ENCODE measurements at places on chromosomes 16 and 17.
A peak's percentile ranks its signal among the peaks of the same experiment; 100 is the strongest.

DNA sequence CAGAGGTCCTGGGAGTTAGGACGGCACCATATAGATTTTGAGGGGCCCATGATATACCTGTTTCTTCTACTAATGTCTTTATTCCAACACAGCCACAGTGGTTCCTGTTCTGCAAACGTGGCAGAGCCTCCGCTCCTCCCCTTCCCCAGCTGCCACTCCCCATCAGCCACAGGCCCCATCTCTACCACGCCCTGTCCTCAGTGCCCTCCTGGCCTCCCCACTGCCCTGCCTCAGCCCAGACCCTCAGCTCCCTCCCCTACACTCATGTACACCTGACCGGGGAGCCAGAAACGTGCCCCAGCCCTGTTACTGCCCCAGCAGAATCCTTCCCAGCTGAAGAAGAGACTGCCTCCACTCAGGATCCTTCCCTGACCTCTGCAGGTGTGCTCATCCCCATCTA is 11.9 kb upstream of the RBFOX3 start:
- DNase-seq, result no peak

DNA sequence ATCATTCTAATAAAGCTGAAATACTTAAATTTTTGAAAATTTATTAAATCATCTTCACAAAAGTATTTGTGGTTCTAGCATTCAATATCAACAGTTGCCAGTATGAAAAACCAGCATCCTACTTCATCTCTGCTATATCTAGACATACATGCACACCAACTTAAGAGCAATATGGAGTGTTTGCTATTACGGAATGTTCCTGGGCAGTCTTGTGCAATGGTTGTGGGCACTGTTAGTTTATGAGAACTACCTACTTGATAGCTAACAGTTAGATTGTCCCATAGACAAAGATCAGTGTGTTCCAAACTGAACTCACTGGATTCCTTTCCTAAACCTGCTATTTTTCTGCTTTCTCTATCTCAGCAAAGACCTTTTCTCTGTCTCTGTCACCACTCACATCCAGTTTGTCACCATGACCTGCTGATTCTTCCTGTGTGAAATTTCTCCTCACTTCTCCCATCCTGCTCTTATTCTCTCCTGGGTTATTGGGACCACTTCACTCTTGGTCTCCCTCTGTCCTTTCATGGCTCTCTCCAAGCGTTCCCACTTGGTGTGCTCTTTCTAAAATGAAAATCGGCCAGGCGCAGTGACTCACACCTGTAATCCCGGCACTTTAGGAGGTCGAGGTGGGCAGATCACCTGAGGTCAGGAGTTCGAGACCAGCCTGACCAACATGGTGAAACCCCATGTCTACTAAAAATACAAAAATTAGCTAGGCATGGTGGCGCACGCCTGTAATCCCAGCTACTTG is 27.7 kb downstream of the CNTROB start:
- no peak for DNase-seq

DNA sequence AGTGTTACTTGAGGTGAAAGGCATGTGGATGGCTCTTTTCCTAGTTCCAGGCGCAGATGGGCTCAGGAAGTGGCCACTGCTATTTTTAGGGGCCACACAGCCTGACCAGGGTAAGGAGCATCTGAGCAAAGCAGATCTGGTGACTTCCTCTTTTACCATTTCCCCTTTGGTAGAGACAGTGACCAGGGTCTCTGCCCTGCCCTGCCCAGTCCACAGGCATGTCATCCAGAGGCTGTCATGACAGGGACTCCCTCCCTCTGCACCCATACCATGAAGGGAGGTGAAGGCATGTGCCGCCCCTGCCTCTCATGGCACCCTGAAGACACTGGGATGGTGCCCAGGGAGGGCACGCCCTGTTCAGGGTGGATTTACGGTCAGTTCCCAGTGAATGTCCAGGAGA is 2.2 kb downstream of the PLA2G15 start:
- no peak for DNase-seq

DNA sequence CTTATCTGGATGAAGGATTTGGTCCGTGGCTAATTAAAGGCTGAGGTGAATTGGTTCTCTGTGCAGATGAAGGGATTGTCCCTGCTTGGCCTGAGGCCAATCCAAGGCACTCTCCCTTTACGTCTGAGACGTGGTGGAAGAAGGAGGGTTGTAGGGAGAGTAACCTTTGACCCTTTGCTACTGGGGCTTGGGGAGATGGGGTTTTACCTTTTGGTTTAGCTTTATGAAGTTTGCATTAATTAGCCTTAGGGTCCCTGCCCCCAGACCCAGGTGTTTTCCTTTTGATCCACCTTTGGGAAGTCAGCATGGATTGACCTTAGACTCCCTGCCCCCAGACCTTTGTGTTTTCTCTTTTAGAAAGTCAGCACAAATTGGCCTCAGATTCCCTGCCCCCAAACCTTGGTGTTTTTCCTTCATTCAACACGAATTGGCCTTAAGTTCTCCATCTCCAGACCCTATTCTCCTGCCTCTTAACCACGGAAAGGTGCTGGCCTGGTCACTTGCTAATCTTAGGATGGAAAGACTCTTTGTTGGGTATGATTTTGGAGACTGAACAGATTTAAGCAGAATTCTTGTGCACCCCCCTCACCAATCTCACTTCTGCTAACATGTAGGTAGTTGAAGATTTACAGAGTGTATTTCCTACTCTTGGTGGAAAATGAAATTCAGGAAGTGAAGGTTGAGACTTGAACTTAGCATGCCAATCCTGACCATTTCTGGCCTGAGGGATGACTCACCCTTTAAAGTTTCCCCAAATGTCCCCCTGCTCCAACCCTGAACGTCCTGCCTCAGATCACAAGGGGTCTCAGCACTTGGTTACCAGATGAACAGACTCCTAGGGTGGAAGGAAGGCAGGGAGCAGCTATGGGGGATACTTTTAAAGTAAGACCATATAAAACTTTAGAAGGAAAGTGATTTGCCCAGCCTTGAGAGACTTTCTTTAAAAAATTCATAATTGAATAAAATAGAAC is 23.1 kb upstream of the MMD start:
- DNase-seq, result no peak

DNA sequence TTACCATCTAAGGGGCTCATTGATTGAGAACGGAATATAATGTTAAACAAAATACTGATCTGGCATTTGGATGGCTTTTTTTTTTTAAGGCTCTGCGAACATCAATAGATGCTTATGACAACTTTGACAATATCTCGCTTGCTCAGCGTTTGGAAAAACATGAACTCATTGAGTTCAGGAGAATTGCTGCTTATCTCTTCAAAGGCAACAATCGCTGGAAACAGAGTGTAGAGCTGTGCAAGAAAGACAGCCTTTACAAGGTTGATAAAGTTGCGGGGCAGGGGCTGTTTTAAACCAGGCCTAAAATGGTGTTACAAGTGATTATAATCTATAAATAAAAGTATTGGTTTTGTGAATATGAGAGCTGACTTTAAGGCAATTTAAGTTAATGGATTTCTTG is 22.3 kb downstream of the PTRH2 start:
- DNase-seq, result no peak

DNA sequence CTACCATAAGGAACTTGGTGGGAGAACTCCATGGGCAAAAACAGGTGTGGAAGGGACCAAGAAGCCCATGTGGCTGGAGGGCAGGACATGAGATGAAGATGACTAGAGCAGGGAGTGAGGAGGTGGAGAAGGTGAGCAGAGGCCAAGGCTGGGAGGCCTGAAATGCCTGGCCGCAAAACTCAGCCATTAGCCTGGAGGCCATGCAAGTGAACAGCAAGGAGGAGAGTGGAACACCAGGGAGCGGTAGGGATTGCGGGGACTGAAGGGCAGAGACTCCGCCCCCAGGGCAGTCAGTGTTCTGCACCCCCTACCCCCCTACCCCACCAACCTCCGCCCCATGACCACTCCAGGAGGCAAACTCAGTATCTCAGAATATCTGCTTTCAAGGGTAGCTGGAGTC is 17.0 kb downstream of the BCL7C start:
- no peak for DNase-seq

GRCh38 chr17:151886-152859 is 14.8 kb downstream of the SCGB1C2 start:
- no peak for DNase-seq

DNA sequence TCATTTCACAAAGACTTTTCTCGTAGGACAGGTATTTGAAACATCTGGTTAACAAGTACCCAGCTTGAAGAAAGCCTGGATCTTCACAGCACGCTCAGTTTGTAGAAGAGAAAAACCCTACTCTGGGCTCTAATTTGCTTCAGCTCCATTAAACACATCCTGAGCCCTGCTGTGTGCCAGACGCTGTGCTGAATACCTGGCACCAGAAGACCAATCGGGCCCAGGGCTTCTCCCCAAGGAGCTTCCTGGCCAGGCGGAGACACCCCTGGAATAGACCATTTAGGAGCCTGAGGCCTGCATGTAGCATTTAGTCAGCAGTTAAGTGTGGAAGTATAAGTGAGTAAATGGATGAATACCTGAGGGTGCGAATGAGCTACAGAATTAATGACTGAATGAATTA is 8.9 kb upstream of the ABAT start:
- no peak for DNase-seq

GRCh38 chr17:19904412-19904811 is 36.7 kb upstream of the ULK2 start:
- DNase-seq, result no peak

DNA sequence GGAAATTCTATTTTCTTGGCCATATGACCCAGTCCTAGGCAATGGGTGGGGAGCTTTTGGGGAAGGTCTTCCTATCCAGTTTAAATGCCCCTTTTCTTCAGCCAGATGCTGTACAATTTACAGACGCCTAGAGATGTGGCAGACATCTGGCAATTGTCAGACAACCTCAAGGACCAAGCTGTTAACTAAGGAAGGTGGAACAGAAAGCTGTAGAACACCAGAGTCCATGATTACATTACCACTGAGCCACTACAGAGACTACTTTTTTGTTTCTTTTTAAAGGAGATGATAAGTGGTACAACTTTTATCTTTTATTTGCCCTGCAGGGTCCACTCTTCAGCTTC is 21.1 kb upstream of the CORO6 start:
- no peak for DNase-seq

GRCh38 chr17:491086-492021 is 138.7 kb upstream of the RPH3AL start:
- peak; percentile 18 for DNase-seq

DNA sequence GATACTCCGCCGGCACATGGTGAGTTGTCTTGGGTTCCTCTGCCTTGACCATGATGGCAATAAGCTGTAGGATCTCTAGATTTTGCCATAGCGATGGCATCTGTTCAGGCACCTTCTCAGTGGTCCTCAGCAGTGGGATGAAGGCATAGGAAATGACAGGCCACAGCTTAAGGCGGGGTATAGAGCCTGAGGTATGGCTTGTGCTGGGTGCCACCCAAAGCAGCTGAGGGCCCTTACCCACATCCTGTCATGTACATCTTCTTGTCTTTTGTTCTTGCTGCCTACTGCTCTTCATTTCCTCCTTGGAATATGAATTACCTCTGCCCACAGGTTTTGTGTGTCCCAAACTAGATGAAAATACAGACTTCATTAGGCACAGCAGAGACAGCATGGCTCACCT is 29.5 kb downstream of the KAT7 start:
- DNase-seq, result no peak

DNA sequence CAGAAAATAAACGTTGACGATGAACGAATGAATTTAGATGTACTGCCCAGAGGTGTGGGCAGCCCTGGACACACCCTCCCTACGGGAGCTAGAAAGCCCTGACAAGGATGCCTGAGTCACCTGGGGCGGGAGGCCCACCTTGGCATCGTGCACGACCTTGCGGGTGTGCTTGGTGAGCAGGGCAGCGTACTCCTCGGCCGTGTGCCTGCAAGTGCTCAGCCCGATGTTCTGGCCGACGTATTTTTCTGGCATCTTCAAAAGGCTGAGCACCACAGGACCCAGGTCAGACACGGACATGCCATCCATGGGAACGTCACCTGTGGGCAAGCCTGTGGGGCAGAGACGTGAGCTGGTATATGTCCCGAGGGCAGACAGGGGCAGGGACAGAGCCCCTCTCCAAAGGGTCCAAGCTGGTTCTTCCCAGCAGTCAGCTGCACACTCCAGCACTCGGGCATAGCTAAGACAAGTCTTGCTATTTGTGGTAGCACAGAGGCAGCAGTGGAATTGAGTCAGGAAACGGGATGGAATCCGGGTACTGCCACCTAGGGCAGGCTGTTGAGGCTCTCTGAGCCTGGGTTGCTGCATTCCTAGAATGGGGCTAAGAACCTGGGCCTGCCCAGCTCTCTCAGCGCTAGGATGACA is 10.8 kb downstream of the NMRAL1 start:
- DNase-seq, result peak; percentile 47

DNA sequence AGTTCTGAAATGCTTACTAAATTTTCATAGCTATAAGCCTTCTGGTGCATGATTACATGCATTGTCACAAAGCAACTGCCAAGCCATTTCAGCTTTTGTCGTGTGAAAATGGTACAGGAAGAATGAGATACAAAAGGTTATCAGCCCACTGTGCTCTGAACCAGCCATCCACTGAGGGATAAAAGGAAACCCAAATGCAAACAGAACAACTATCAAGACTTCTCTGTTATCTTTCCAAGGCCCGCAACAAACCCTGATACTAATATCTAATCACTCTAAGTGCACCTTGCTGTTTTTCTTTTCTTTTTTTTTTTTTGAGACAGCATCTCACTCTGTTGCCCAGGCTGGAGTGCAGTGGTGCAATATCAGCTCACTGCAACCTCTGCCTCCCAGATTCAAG is 109.0 kb downstream of the FTO start:
- DNase-seq, result no peak

DNA sequence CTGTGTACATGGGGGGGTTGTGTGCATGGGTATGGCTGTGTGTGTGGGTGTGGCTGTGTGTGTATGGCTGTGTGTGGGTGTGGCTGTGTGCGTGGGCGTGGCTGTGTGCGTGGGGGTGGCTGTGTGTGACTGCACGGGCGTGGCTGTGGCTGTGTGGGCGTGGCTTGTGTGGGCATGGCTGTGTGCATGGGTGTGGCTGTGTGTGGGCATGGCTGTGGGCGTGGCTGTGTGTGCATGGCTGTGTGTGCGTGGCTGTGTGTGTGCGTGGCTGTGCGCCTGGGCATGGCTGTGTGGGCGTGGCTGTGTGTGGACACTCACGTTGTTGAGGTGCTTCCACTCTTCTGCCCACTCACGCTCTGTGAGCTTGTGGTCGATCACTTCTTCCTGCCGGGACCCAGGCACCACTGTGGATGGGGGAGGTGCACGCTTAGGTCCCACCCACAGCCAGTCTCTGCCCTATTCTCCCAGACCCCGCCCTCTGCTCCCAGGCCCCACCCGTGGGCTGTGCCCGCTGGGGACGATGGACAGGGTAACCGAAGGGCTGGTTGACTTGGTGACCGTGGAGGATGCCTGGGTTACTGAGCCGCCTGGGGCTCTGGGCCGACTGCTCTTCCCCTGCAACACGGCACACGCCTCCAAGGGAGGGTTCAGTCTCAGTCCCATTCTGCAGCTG is 16.0 kb upstream of the PABPN1L start:
- DNase-seq, result peak; percentile 21
